Hindlimb muscle (tissue), 1 donor: ENCODE measurements at places on chromosomes 5 and 9. TPM values are rescaled to one million over a fixed set of nuclear protein-coding genes. Genes with fewer than 3 reads are reported as not detected.

The MEGF10 gene
- 43.1 TPM for polyA plus RNA-seq

The N4BP3 gene
- 31.8 TPM for polyA plus RNA-seq

The IL11RA gene
- 96.1 TPM for polyA plus RNA-seq

The HAVCR2 gene
- 4.1 TPM for polyA plus RNA-seq

The FOXD4L4 gene
- not detected for polyA plus RNA-seq

The CPLANE1 gene
- polyA plus RNA-seq: 17.8 TPM

The PCDHB13 gene
- 2.8 TPM for polyA plus RNA-seq

The PCDHGA9 gene
- polyA plus RNA-seq: 4.4 TPM

The PCDHA2 gene
- polyA plus RNA-seq: 0.06 TPM

The SLC4A9 gene
- 0.18 TPM for polyA plus RNA-seq

The DCAF12 gene
- 31.2 TPM for polyA plus RNA-seq

The HRH2 gene
- 0.94 TPM for polyA plus RNA-seq

The MPDZ gene
- 41.8 TPM for polyA plus RNA-seq

The FCN2 gene
- not detected for polyA plus RNA-seq
